Mesendoderm (in vitro differentiated cells): ENCODE measurements at places on chromosomes 7 and 10.

DNA sequence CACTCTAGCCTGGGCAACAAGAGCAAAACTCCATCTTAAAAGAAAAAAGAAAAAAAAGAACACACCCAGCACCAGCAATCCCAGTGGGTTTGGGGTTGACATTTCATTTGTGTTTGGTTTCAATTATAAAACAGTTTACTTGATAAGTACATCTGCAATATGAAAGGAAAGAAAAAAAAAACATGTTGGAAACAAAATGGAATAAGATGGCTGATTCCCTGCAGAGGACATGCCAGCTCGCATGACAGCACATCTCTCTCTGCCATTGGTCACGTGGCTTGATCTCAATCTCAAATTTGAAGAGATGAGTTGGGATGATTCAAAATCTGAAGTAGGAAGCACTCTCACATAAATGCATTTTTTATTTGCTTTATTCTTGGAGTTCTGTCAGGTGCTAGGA is 28.0 kb downstream of the MYOF start:
- H3K27me3 ChIP-seq, result no peaks in the 10 kb centered on the region
- no peak for DNase-seq
- H3K27ac ChIP-seq, result no peak overlapping the region
- no peaks in the 10 kb centered on the region for H3K36me3 ChIP-seq
- no peak overlapping the region for H3K4me3 ChIP-seq
- peaks cover 5% of the 10 kb centered on the region for H3K4me1 ChIP-seq

DNA sequence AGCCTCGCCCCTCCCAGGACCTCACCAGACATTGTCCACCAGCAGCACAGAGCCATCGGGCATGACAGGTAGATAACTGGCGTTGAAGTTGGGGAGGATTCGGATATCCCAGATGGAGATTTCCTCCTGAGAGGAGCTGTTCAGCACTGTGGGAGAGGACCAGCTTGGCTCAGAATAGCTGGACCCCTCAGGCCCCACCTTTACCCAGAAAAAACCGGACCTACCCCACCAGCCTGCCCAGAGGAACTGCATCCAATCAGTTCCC is 1.5 kb downstream of the TRAPPC14 start:
- H3K4me1 ChIP-seq, result peaks cover 12% of the 10 kb centered on the region
- H3K36me3 ChIP-seq, result peaks cover 11% of the 10 kb centered on the region
- DNase-seq, result no peak
- no peaks in the 10 kb centered on the region for H3K27me3 ChIP-seq
- H3K27ac ChIP-seq, result peak overlapping the region; percentile 18

- no peaks in the 10 kb centered on the region for H3K4me1 ChIP-seq
- no peak overlapping the region for H3K4me3 ChIP-seq
- DNase-seq, result no peak
- H3K36me3 ChIP-seq, result no peaks in the 10 kb centered on the region
Observed at GRCh38 chr7:50497968-50498367, 47.8 kb upstream of the FIGNL1 start.

DNA sequence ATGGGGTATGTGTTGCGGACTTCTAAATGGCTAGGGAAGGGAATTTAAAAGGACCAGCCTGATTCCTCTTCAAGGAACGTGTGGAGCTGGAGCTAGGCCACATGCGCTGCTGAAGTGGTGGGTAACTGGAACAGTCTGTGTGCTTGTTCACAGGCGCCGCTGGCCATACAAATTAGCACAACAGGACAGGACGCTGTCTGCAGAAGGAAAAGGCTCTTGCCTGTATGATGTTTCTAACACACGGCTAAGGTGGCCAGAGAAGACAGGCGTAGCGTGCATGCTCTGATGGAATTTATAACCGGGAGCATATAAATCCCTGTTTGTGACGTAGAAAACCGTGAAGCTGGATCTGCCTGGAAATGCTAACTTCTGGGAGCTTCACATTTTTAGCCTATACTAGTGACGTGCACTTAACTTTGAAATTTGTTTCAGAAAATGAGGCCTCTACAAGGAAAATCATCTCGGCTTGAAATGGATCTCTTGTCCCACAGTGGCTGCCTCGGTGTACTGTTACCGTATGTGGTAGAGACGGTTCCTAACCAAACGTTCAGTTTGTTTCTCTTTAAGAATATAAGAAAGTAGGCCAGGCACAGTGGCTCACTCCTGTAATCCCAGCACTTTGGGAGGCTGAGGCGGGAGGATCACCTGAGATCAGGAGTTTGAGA is 569.4 kb downstream of the PTPRN2 start:
- H3K4me3 ChIP-seq, result no peak overlapping the region
- no peak overlapping the region for H3K27ac ChIP-seq
- H3K36me3 ChIP-seq, result no peaks in the 10 kb centered on the region
- DNase-seq, result no peak
- H3K27me3 ChIP-seq, result no peaks in the 10 kb centered on the region
- peaks cover 3% of the 10 kb centered on the region for H3K4me1 ChIP-seq

- DNase-seq, result peak; percentile 30
- H3K4me3 ChIP-seq, result no peak overlapping the region
- no peaks in the 10 kb centered on the region for H3K4me1 ChIP-seq
- no peak overlapping the region for H3K27ac ChIP-seq
- H3K27me3 ChIP-seq, result no peaks in the 10 kb centered on the region
Observed at GRCh38 chr7:107506674-107507339, 37.0 kb downstream of the GPR22 start.

GRCh38 chr7:26460351-26461085 is 168.9 kb downstream of the SNX10 start:
- H3K27me3 ChIP-seq, result no peaks in the 10 kb centered on the region
- H3K27ac ChIP-seq, result no peak overlapping the region
- DNase-seq, result no peak
- H3K36me3 ChIP-seq, result no peaks in the 10 kb centered on the region

- no peak overlapping the region for H3K4me3 ChIP-seq
- no peaks in the 10 kb centered on the region for H3K36me3 ChIP-seq
- no peaks in the 10 kb centered on the region for H3K27me3 ChIP-seq
- DNase-seq, result no peak
Observed at GRCh38 chr7:73810998-73811360, 19.8 kb upstream of the CLDN4 start.

GRCh38 chr7:110007320-110008063 is 1083.4 kb upstream of the LRRN3 start:
- H3K27me3 ChIP-seq, result no peaks in the 10 kb centered on the region
- H3K4me1 ChIP-seq, result no peaks in the 10 kb centered on the region
- no peak for DNase-seq
- H3K27ac ChIP-seq, result no peak overlapping the region
- no peaks in the 10 kb centered on the region for H3K36me3 ChIP-seq

DNA sequence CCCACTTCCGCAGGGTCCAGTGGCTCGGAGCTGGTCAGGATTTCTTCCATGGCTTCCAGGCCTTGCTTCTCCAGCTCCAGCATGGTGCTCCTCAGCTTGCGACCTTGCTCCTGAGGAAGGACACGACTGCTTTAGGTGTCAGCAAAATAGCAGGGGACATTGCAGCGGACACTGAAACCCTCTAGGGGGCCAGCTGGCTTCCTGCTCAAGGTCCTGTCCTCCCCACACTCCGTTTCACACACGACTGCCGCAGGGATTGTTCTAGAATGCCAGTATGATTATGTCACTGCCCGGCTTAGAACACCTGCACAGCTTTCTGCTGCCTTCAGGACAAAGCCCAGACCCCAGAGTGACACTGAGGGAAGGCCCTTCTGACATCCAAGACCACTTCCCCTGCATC is 65.6 kb downstream of the SCRN1 start:
- no peaks in the 10 kb centered on the region for H3K4me1 ChIP-seq
- H3K27ac ChIP-seq, result no peak overlapping the region
- H3K27me3 ChIP-seq, result no peaks in the 10 kb centered on the region
- DNase-seq, result peak; percentile 33
- H3K36me3 ChIP-seq, result peaks cover 11% of the 10 kb centered on the region
- H3K4me3 ChIP-seq, result no peak overlapping the region

DNA sequence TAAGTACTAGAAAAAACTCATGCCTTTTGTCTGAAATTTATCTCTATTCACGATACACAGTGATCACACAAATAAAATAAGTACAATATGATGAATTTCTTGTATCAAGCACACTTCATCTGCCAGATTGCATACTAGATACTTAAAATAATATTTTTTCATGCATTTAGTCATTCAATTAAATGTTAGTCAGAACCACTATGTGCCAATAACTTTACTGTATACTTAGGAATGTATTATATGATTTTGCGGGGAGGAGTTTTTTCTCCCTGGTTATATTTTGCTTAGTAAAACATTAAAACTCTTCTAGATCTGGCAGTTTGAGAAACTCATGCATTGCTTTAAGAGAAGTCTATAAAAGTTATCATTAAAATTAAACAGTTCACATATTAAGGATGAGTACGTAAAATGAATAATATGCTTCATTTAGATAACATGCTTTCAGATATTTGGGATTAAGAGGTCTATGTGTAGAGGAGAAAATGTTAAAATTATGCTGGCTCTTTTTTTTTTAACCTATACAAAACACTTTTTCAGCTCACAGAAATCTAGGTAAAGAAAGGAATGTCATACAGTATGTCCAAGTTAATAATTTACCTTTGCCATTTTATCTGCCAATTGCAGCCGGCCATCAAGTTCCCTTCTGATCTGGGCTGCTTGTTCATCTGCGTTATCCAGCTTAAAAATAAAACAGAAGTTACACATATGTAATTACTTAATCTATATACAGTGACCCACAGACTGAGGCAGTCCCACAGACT is 70.1 kb downstream of the RNF133 start:
- H3K36me3 ChIP-seq, result no peaks in the 10 kb centered on the region
- no peaks in the 10 kb centered on the region for H3K4me1 ChIP-seq
- no peak for DNase-seq

DNA sequence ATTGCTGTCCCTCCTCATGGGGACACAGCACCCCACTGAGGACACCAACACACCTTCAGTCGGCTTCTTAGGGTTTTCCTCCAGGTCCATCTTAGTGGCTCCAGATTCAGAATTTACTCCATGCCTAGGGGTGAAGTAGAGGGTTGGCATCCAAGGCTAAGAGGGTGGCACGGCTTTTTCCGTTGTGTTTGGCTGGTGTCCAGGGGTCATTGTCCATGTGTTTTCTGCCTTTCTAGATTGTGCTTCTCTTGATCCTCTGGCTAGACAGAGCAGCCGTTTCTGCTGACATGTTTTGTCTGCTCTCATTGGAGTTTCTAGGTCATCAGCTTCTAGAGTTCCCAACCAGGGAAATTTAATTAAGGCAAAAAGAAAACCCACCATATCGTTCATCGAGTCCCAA is 291.6 kb upstream of the CELF2 start:
- H3K36me3 ChIP-seq, result no peaks in the 10 kb centered on the region
- no peaks in the 10 kb centered on the region for H3K4me1 ChIP-seq
- H3K27me3 ChIP-seq, result no peaks in the 10 kb centered on the region
- no peak for DNase-seq
- H3K27ac ChIP-seq, result no peak overlapping the region
- no peak overlapping the region for H3K4me3 ChIP-seq

DNA sequence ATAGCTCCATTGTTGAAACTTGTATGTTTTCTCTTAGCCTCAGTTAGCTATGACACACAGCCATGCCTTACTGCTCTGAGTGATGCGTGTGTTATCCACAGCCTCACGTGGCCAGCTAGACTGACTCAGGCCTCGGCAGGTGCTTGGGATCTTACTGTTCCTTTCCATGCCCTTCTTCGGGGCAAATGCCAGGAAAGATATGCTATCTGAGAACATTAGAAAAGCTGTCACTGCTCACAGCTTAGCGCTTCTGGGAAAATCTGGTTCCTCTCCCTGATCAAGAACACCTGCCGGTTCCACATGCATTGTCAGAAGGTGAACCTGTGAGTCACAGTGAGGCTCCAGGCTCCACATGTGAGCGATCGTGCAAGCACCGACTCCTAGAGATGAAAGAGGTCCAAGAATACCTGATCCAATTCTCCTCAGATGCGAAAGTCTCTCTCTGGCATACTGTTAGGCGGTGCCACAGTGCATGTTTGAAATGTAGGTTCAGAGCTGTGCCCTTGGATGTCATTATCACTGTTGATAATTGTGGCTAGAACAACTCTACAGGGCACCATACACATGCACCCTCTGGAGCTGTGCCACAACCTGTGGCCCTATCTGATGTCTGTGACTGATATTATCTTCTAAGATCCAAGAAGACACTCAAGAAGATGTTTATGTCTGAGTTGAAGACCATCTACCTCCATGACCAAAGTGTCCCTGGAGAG is 247.8 kb upstream of the IGFBP3 start:
- no peaks in the 10 kb centered on the region for H3K27me3 ChIP-seq
- no peak overlapping the region for H3K4me3 ChIP-seq
- DNase-seq, result no peak
- no peaks in the 10 kb centered on the region for H3K36me3 ChIP-seq

- no peak overlapping the region for H3K4me3 ChIP-seq
- no peaks in the 10 kb centered on the region for H3K36me3 ChIP-seq
- H3K27me3 ChIP-seq, result no peaks in the 10 kb centered on the region
Observed at GRCh38 chr10:57162231-57162630, 801.2 kb upstream of the ZWINT start.
